Esophagus mucosa (tissue), 1 donor: ENCODE measurements at places on chromosomes 6 and 20. TPM values are rescaled to one million over a fixed set of nuclear protein-coding genes. Genes with fewer than 3 reads are reported as not detected.

DNA sequence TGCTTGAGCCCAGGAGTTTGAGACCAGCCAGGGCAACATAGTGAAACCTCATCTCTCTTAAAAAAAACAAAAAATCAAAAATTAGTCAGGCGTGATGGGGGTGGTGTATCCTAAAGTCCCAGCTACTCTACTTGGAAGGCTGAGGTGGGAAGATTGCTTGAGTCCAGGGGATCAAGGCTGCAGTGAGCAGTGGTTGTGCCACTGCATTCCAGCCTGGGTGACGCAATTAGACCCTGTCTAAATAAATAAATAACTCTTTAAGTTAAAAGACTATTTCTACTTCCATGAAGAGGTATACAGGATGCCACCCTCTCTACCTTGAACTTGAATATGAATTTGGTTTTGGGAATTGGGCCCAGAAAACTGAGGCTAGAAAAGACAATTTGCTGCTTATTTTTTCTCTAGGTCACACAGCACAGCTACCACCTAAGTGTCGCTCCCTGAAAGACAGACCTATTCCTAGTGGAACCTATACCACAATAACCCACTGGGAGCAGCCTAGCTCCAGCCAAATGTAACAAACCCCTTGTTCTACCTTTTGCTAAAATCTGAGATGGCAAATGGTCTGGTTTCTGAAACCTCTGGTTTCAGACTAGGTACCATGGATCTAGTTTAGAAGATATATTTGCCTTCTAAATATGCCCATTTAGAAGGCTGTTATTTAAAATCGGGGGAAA is 35.2 kb downstream of the HMGCLL1 start:
- ATAC-seq, result no peak

GRCh38 chr6:4698901-4699659 is 77.1 kb upstream of the CDYL start:
- no peak for ATAC-seq

GRCh38 chr6:34717466-34717865 is 20.9 kb upstream of the ILRUN start:
- no peak for ATAC-seq

GRCh38 chr6:163408352-163408991 is 6.0 kb upstream of the QKI start:
- ATAC-seq, result no peak

GRCh38 chr20:19376451-19377229 is 164.2 kb downstream of the SLC24A3 start:
- no peak for ATAC-seq

DNA sequence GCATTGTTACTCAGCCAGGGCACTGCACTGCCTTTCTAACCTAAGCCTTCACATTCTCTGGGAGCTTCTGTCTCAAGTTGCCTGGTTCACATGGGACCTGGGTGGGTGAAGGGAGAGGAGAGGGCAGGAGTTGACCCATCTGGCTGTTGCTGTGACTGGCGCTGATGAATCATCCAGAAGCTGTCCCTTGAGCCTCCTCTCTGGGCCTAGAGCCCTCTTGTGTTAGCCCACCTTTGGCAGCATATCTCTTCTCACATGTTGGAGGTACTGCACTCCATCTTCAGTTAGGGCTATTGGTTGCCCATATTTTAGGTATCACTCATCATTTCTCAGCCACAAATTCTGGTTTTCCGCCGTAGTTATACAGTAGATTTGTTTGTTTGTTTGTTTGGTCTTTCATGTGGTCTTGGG is 19.8 kb downstream of the XRN2 start:
- ATAC-seq, result no peak

GRCh38 chr20:46509523-46509922 is 3.8 kb downstream of the ZNF334 start:
- ATAC-seq, result no peak

DNA sequence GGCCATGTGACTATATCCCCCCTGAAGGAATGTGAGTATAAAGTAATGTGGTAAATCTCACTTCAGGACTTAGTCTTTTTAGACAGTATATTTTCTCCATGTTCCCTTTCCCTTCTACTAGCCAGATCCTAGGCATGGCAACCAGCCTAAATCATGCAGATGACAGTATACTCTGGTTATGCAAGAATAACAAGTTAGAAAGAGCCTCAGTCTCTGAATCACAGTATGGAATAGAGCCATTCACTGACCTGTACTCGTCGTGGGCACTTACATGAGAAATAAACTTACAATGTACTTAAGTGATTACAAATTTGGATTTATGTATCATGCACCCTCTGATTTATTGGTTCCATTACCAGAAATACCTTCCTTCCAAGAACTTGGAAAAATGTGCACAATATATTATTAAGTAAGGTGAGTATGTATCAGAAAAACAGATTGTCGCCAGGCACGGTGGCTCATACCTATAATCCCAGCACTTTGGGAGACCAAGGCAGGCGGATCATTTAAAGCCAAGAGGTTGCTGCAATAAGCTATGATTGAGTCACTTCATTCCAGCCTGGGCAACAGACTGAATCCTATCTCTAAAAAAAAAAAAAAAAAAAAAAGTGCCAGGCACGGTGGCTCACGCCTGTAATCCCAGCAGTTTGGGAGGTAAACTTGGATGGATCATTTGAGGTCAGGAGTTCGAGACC is 25.1 kb upstream of the FAM8A1 start:
- peak; percentile 99 for ATAC-seq

DNA sequence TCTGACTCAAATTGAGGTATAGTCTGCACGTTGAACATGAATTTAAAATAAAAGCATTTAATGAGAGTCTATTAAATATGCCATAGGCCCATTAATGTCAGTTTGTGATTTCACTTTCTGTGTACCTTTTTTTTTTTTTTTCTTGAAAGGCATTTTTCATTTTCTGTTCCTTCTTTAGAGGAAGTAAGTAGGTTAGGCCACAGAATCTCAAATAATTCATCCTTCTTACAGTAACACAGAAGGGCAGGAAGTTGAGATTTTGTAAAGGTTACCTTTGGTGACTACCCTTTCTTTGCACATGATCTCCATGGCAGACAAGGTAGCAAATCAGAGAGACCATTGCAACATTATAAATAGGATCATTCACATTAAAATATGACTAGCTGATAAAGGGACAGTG is 9.6 kb downstream of the L3MBTL3 start:
- no peak for ATAC-seq

DNA sequence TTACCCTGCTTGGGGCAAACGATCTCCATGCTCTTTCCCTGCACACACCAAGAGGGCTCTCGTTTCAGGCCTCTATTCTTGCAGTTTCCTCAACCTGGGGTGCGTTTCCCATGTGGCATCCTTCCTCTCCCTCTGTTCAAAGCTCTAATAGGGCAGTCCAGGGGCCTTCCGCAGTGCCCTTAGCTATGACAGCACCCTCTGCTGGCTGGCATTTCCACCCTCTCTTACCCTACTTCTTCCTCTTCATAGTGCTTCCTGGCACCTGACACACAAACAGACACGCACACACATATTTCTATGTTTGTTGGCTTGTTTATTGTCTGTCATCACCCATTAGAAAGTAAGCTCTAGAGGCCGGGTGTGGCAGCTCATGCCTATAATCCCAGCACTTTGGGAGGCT is 294.0 kb downstream of the CLIC5 start:
- ATAC-seq, result peak; percentile 35

DNA sequence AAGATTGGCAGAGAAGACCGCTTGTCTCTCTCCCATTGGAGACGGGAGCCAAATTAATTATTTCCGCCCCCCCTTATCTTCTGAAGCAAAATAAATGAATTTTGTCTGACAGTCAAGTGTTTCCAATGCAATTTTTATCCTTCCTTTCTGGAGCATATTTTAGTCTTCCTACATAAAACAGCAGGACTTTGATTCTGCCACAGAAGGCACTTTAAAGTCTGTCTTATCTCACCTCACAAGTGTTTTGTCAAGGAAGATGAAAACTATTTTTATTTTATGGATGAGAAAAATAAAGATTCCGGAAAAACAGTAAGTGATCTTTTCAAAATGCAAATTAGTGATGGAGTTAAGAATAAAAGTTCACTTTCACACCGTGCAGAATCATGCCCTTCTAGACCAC is 140.4 kb downstream of the OPRM1 start:
- no peak for ATAC-seq

GRCh38 chr20:16243470-16243869 is 329.8 kb downstream of the KIF16B start:
- no peak for ATAC-seq

GRCh38 chr20:61599061-61599531 is 347.0 kb downstream of the CDH4 start:
- ATAC-seq, result no peak

DNA sequence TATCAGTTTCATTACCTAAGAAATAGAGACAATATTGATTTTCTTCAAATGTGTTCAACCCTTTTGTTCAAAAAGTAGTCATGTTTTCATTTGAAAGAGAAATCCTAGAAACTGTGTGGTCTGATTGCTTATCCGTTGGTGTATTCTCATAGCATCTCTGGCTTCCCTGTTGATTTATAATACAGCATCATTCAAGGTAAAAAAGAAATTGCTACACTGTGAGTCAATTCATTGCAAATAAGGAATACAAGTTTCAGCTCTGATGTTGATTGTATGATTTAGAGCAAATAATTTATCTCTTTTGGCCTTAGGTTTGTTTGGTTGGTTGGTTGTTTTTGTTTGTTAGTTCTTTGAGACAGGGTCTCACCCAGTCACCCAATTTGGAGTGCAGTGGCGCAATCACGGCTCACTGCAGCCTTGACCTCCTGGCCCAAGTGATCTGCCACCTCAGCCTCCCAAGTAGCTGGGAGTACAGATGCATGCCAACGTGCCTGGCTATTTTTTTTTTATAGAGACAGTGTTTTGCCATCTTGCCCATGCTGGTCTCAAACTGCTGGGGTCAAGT is 185.5 kb upstream of the TNFAIP3 start:
- no peak for ATAC-seq

GRCh38 chr20:43046966-43047365 is 142.7 kb downstream of the PTPRT start:
- no peak for ATAC-seq

GRCh38 chr20:57769756-57770155 is 59.9 kb upstream of the PMEPA1 start:
- ATAC-seq, result no peak

DNA sequence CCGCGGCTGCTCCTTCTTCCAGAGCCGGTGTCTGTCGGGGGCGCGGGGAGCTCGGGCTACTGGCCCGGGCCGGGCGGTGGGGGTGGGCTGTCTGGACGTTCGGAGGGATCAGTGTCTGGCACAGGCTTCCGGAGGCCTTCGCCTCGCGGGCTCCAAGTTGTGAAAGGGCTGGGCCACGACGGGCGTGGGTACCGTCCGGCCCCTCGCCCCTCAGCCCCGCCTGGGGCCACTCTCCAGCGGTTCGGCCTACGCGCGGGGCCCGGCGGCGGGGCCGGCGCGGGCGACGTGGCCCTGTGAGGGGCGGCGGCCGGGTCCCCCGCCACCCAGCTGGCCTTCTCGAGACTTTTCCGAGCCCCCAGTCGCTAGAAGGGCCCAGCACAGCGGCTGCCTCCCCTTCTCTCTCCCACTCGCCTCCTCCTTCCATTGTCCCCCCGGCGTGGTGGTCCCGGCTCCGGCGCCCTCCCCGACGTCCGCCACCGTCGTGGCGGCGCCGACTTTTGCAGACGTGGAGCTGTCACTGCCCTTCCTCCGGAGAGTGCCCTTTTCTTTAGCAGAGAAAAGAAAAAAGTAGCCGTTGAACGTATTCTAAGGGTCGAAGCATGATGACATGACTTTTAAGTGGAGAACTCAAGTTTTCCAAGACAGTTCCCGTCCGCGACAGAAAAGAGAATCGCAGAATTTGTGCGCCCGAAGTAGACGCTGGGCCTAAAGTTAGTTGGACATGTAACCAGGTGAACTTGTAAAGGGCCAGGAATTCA is 571 bp downstream of the ITCH start:
- peak; percentile 45 for ATAC-seq

- no peak for ATAC-seq
Observed at GRCh38 chr6:82553863-82554531, 190.4 kb downstream of the TPBG start.

DNA sequence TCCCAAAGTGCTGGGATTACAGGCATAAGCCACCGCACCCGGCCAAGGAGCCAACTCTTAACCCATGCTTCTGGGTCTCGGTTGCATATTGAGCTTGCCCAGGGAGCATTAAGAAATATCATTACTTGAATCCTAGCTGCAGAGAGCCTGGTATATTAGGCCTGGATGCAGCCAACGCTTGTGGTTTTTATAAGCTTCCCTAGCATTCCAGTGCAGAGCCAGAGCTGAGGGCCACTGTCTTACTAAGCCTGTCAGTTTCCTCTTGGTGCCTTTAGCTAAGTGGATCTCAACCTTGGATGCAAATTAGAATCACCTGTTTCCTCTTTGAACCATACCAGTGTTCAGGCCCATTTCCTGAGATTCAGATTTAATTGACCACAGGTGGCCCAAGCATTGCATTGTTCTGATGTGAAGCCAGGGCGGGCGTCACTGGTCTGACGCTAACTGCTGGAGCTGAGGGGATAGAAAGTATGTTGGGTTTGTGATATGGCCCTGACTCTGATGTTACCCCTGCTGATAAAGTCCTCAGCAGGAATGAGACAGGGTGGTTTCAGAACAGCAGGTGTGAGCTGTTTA is 76.3 kb downstream of the BTBD3 start:
- ATAC-seq, result no peak

DNA sequence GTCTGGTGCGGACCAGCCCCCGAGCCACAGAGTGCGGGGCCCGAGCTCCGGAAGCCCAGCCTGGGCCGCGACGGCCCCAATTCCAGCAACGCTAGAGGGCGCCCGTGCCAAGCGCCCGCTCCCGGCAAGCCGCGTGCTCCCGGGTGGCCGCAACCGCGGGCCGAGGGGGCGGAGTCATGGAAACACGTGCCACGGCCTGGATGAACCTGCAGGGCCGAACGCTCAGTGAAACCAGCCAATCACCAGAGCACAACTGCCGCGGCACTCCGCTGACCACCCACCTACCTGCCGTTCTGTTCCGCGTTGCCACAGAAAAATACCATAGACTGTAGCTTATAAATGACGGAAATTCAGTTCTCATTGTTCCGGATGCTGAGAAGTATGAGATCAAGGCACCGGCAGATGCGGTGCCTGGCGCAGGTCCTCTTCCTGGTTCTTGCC is 85.7 kb upstream of the FOXC1 start:
- peak; percentile 56 for ATAC-seq

Gene OR12D3
- total RNA-seq, result not detected

Gene TBXT
- total RNA-seq, result not detected

Gene HLA-C
- 202 TPM for total RNA-seq

Gene OR2H2
- not detected for total RNA-seq

Gene KIF25
- total RNA-seq, result not detected

Gene ERVFRD-1
- total RNA-seq, result not detected

Gene BNIP5
- total RNA-seq, result not detected

Gene TNFRSF21
- 64.6 TPM for total RNA-seq
